ENCODE measurements at places on chromosomes 3 and 15.

DNA sequence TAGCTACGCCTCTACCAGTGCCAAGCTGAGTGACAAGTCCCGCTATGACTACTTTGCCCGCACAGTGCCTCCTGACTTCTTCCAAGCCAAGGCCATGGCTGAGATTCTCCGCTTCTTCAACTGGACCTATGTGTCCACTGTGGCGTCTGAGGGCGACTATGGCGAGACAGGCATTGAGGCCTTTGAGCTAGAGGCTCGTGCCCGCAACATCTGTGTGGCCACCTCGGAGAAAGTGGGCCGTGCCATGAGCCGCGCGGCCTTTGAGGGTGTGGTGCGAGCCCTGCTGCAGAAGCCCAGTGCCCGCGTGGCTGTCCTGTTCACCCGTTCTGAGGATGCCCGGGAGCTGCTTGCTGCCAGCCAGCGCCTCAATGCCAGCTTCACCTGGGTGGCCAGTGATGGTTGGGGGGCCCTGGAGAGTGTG, 5.7 kb downstream of the GRM2 start:
- no peak for DNase-seq

DNA sequence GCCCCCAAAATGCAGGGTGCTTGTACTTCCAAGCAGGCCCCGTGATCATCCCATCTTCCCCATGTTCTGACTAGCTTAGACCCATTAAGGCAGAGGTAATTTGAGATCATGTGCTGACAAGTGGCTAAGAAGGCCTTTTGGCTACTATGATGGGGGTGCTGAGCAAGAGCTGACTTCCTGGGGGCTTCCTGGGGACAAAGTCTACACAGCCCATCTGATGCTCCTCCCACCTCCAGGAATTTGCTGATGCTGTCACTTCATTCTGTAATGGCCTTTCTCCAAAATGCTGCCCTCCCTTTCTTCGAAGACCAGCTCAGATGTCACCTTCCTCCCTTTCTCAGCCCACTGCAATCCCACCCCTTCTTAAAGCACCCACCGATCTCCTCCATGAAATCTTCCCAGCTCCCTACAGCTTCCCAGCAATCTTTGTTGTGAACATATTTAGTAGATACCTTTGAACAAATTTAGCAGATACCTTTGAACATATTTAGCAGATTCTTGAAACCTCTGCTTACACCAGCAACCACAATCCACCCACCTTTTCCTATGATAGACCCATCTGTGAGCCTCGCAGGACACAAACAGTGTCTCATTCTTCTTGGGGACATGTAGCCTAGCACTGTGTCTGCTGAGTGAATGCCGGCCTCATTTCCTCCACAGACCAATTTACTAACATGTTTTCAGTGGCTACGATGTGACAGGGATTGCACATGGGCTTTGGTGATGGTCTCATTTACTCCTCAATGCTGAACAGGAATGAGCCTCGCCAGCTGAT, 223.3 kb downstream of the EPHB1 start:
- DNase-seq = no peak

- DNase-seq = peak; percentile 16
Observed at GRCh38 chr3:189512039-189512438, 119.2 kb upstream of the TP63 start.

- DNase-seq = no peak
Observed at GRCh38 chr3:56019490-56020146, 448.6 kb downstream of the ERC2 start.

- DNase-seq = no peak
Observed at GRCh38 chr3:88963003-88963402, 144.4 kb upstream of the EPHA3 start.
